ENCODE measurements at places on chromosomes 16 and 17.

GRCh38 chr16:25018972-25019617 is 3.9 kb upstream of the ARHGAP17 start:
- DNase-seq: no peak

- DNase-seq: no peak
Observed at GRCh38 chr17:67578142-67578457, 139.6 kb upstream of the NOL11 start.

DNA sequence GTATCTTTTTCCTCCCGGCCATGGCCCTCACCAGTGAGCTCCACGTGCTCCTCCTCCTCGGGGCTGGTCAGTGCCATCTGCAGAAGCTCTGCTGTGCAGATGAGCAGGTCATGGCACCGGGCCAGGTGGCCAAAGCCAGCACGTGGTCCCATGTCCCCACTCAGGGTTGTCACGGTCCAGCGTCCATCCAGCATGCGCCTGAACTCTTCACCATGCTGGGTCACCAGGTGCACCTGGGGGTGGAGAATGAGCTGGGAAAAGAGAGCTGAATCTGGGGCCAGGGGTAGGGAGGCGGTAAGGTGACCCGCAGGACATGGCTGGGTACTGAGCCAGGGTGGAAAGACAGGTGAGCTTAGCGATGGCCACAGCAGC is 1.3 kb downstream of the DHX58 start:
- DNase-seq: no peak

DNA sequence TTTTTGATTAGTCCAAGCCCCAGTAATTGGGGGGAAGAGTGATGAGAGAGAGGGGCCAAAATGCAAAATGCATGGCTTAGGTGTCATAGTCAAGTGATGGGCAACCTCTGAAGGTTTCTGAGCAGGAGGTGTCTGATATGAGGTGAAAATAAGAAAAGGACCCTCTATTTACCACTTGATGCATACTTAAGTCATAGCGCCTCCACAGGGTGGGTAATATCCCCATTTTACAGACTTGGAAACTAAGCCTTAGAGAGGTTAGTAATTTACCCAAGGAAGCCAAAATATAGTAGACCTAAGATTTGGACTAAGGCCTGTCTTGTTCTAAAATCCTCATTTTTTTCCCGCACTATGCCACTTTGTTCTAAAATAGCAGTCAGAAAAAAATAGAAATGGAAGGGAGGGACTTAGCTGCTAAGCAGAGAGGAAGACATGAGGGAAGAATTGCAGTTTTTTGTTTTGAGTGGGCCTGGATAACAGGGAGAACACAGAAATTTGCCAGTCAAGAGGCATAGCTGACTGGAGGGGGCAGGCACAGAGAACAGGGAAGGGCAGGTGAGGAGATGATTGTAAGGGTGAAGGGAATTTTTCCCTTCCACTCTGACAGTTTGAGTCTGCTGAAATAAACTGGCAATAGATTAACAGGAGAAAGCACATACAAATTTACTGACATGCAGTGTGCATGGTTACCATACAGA is 2.3 kb upstream of the GRB2 start:
- no peak for DNase-seq

DNA sequence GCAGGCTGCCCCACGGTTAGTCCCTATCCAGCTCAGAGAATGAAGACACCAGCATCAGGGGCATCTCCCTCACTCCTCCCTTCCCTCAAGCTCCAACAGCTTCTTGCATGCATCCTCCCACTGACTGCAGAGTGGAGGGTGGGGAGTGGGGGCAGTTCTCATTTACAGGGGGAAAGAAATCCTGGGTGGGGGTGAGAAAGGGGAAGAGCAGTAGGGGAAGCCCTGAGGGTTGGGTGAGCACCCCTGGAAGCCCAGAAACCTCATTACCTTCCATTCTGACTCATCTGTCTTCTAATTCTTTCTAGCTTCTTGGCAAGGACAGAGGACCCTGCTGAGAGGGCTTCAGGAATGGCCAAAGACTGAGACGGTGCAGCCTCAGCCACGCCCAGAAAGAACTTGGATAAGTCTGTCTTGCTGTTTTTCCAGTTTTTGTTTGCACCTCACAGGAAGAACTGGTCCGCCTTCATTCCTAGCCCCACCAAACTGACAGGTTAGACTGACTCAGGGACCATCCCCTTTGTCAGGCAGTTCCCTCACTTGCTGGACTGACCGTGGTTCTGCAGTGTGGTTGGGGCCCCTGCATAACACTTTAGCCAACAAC is 52.5 kb upstream of the WSB1 start:
- no peak for DNase-seq

DNA sequence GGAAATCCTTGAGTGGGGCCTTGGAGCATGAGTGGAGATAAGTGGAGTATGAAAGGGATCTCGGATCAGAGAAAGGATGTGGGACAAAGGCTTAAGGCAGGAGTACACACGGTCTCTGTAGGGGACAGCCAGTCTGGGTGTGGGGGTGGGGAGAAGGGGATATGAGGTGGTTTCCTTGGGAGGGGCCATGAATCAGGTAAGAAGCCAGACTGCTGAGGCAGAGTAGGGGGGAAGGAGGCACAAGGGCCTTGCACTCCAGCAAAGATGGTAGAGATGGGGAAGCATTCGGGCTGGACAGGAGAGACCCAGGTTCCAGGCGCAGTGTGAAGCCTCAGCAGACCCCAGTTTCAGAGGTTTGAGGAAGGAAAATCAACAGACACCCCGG is 1.6 kb downstream of the HSD11B2 start:
- no peak for DNase-seq

- no peak for DNase-seq
Observed at GRCh38 chr16:69260019-69260418, 51.1 kb upstream of the VPS4A start.

- DNase-seq: no peak
Observed at GRCh38 chr16:89422905-89423630, 67.3 kb downstream of the ANKRD11 start.

DNA sequence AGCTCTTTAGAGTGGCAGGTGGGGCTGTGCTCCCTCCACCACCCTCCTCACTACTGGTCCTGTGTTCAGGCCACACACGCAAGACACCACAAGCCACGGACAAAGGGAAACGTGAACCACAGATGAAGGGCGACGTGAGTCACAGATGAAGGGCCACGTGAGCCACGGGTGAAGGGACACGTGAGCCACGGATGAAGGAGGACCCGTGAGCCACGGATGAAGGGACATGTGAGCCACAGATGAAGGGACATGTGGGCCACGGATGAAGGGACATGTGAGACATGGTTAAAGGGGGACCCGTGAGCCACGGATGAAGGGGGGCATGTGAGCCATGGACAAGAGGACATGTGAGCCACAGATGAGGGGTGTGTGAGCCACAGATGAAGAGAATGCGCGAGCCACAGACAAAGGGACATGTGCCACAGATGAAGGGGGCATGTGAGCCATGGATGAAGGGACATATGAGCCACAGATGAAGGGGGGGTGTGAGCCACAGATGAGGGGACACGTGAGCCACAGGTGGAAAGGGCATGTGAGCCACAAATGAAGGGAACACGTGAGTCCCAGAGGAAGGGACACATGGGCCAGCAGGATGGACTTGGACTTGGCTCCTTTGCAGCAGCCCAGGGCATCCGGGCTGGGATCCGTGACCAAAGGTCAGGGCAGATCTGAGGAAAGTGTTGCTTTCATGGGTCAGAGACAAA is 15.6 kb downstream of the ZNF469 start:
- DNase-seq: no peak

DNA sequence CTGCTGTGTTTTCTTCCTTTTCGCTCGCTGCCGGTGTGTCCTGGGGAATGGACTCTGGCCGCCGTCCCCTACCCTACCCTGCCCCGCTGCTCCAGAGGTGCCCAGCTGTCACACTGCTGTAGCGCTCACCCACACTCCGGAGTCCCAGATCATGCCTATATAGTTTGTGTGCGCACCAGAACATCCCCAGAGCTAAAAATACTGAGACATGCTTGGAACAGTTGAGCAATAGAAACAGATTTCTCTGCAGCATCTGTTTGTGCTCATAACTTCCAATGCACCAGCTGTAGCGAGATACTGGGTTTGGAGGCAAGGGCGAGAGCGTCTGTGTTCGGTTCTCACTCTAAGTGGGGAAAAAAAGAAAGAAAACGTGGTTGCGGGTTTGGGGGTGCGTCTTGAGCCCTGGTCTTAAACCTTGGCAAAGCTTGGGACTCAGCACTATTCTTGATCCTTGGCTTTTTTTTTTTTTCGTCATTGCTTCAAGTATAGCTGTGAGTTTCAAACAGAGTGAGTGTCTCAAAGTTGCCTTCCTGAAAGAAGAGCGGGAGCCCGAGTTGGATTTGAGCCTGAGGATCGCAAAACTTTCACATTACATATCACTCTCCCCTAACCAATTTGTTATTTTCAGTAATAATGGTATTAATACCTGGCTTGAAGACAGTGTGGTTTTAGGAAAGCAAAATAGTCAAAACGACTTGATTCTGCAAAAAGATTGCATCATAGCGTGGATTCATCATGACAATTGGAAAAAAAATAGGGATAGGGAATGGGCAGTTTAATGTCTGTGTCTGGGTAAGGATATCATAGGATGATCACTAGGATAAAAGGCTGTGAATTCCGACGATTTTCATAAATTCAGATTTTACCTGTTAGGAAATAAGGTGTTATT is 621 bp downstream of the KCNJ2 start:
- DNase-seq: no peak

DNA sequence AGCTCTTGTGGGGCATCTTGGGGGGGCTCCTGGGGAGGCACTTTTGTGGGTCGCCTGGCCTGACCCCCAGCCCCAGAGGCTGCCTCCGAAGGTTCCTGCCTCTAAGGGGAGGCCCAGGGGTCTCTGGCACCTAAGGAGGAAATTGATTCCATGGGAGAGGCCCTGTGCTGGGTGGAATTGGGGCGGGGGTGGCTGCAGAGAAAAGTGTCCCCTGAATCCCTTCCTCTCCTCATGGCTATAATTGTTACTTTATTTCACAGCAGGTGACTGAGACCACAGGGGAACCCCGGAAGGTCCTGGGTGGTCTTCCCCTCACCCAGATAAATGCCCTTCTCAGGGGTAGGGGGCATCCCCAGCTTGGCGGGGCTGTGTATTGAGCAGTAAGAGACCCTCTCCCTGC is 3.1 kb downstream of the GLIS2 start:
- DNase-seq: no peak

GRCh38 chr16:81517629-81518438 is 73.2 kb downstream of the CMIP start:
- DNase-seq: no peak

DNA sequence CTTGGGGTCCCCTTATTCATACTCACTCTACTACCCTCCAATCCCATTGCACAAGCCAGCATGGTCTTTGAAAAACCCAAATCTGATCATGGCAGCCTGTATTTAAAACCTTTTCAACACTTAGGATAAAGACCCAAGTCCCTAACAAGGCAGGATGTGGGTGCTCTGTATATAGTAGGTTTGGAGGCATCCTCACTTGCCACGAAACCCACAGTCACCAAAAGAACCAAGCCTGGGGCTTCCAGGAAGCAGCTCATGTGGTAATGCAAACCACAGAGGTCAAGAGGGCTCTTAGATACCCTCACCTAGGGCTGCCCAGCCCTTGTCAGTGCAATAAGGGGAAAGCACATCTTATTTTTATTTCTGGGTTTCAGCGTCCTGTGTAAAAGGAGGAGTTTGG is 218.6 kb upstream of the ASIC2 start:
- DNase-seq: no peak

GRCh38 chr16:67888331-67888730 is 3.6 kb downstream of the NRN1L start:
- DNase-seq: no peak

- no peak for DNase-seq
Observed at GRCh38 chr17:41682631-41683030, 6.1 kb upstream of the EIF1 start.

DNA sequence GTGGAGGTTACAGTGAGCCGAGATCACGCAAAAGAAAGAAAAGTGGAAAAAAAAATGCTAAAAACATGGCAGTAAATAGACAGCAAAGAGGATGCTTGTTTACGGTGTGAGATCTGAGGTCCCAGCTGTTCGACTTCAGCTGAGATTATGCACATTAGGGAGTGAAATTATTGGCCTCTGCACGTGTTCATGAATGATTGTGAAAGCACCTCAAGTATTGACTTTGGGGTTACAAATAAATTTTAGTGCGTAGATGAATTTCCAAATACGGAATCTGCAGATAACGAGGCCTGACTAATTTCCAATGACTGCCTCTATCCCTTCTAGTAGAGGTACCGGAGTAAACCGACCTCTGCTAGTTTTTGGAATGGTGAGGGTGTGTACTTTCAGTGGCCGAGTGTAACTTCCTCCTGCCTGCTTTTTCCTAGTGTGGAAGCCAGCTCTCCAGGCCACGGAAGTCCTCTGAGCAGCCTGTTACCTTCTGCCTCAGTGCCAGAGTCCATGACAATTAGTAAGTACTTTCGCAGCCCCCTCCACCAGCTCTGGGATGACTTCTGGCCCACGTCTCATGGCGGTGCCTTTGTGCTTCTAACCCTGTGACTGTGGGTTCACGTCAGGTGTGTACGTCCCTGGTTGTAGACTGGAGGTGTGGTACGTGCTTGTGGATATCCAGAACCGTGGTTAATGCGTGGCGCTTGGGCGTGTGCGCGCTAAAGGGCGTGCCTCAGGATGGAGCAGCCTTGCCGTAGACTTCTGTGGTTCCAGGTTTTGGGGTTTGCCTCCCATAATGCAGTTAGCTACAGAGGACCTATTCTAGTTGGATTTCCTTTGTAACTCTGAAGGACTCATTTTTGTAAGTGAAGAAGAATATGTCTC is 102.1 kb downstream of the SNX29 start:
- DNase-seq: no peak

DNA sequence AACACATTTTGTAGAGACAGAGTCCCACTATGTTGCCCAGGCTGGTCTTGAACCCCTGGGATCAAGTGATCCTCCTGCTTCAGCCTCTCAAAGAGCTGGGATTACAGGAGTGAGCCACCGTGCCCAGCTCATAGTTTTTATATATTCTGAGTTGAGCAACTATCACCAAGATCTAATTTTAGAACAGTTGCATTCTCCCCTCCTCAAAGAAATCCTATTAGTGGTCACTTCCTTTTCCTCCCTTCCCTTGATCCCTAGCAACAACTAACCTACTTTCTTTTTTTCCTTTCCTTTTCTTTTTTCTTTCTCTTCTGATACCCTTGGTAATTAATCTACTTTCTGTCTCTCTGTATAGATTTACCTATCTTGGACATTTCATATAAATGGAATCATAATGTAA is 61.5 kb upstream of the B4GALNT2 start:
- no peak for DNase-seq

DNA sequence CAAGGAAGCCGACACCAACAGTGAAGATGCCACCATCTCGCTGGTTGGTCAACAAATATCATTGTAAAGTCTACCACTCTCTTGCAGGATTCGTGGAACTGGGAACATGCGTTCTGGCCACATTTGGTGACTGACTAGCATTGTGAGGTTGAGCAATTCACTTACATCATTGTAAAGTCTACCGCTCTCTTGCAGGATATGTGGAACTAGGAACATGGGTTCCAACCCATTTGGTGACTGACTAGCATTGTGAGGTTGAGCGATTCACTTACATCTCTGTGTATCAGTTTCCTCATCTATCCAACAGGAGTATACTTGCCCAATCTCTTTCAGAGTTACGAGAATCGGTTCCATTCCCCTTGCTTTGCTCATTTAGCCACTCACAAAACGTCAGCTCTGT is 42.6 kb upstream of the RPH3AL start:
- DNase-seq: no peak

- DNase-seq: no peak
Observed at GRCh38 chr16:82891918-82892317, 265.1 kb downstream of the CDH13 start.

GRCh38 chr16:70381604-70382342 is 35.1 kb downstream of the DDX19A start:
- DNase-seq: peak; percentile 15

Measured in progenitor cell of endocrine pancreas (in vitro differentiated cells).